ENCODE measurements at places on chromosomes 7 and 10. TPM values are rescaled to one million over a fixed set of nuclear protein-coding genes. Genes with fewer than 3 reads are reported as not detected.

PRKAR2B gene
- total RNA-seq = 3.7 TPM

ATOH7 gene
- total RNA-seq = not detected

SFRP4 gene
- total RNA-seq = 0.10 TPM

VWC2 gene
- not detected for total RNA-seq

SVIL gene
- total RNA-seq = 23.7 TPM

AKR1E2 gene
- 18.0 TPM for total RNA-seq

GRK5 gene
- total RNA-seq = 2.9 TPM

CALHM1 gene
- not detected for total RNA-seq

PON3 gene
- total RNA-seq = not detected

LCOR gene
- total RNA-seq = 13.0 TPM

MBL2 gene
- not detected for total RNA-seq

DNA sequence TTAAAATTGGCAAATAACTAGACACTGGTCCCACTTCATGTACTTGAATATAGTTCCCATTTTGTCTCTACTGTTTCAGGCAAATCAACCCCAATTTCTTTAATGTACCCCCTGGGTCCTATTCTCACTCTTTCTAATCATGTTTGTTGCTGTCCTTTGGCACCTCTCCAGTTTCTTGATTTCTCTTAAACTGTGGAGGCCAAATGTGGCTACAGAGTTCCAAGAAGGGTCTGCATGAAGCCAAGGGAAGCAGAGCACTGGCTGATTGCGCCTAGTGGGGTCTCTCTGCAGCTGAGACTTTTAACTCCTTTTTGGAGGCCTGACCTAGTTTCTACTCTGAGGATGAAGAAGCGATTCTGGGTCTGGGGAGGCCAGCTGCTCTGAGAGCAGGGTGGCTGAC, 6.7 kb upstream of the ADAM12 start:
- DNase-seq = no peak

- DNase-seq = no peak
Measured at GRCh38 chr7:27295236-27295635, 52.6 kb downstream of the EVX1 start.

DNA sequence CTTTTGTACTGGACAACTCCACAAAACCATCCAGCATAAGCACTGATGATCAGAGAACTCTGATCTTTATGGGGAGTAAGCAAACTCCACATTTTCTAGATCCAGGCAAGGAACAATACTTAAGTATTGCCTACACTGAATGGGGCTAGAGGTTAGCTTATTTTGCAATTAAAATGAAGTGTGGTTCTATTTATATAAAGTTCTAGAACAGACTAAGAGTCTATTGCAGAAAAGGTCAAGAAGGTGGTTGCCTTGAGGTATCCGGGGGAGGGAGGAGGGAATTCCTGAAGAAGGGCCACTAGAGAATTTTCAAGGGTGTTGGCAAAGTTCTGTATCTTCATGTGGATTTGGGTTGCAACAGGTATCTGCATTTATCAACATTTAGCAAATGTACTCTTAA, 477.9 kb downstream of the PLXNA4 start:
- DNase-seq = no peak

DNA sequence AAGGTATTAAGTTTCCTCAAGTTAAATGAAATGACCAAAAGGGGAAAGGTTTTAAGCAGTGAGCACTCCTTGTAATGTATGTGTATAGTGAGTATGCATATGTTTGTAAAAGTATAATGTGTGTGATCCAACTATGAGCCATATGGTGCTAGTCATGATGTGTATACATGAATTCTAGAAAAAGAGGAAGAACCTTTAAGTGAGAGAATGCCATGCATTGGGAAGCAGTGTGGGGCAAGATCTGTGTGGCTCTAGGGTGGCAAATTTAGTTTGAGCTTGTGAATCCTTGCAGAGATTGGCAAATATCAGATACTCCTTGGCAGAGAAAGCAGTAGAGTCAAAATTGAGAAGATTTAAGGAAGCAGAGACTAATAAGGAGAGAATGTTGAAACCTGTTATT, 435.0 kb downstream of the AUTS2 start:
- no peak for DNase-seq

- DNase-seq = no peak
Measured at GRCh38 chr7:157474685-157475084, 137.9 kb downstream of the DNAJB6 start.

GRCh38 chr10:34480345-34480744, 334.8 kb downstream of the PARD3 start:
- no peak for DNase-seq

DNA sequence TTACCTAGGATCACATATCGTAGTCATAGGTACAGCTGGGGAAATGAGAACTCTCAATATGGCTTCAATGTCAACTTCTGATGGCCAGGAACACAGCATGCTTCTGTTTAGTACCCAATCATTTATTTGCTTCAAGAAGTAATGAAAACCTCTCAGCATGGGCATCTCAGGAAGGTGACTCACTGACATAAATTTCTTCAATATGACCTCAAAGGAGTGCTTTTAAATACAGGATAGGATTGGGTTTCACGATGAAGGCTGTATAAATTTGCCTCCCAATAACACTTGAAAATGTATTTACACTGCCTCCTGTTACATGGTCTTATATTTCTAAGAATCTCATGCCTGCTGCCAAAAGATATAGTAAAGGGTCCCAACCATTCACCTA, 15.1 kb downstream of the ITGA8 start:
- DNase-seq = peak; percentile 31

DNA sequence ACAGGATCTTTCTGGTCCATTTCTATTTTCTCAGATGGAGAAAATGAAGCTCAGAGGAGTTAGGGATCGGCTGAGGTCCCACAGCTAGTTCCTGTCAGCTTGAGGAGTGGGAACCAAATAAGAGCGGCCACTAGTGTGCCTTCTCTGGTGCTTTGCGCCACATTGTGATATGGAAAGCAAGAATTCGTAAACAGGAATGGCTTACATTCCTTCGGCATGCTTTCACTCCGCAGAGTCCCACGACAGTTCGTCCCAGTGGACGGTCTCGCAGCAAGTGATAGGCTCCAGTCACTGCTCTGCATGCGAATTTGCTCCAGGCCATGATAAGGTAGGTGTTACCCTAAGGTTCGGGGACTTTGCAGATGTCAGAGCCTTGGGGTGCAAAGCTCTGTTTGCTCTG, 41.5 kb upstream of the PTF1A start:
- DNase-seq = no peak

DNA sequence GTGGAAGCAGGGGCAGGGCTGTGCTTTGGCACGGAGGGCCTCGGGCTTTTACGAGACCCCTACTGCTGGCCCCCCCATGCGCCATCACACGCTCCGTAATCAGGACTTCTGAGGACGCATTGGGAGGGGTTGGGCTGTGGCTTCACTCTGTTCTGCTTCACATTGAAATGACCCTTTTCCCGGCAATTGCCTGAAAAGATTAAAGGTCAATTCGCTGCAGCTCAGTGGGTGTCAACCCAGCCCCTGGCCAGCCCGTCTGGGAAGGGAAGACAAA, 41.7 kb upstream of the UBE3C start:
- no peak for DNase-seq

GRCh38 chr10:105844676-105845570, 1203.8 kb downstream of the SORCS3 start:
- DNase-seq = no peak

GRCh38 chr7:155361346-155361680, 63.6 kb downstream of the INSIG1 start:
- DNase-seq = no peak

DNA sequence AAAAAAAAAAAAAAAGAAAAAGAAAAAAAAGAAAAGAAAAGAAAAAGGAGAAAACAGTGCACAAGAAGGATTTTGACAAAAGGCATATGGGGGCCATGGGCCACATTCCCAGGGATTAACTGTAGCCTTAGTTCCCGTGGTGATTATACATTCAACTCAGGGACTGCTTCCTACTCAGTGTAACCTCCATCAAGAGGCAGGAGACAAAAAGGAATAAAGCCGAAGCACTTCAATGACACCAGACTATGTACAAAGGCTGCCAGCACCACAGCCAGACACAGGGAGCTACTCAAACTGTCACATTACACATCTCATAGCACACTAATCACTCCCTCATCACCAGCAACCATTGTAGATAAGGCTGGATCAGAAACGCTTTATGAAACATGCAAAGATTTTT, 5.1 kb upstream of the PMPCB start:
- no peak for DNase-seq

- DNase-seq = no peak
Measured at GRCh38 chr7:2259480-2259879, 17.5 kb downstream of the NUDT1 start.

GRCh38 chr10:1278306-1278705, 222.1 kb downstream of the WDR37 start:
- DNase-seq = no peak

DNA sequence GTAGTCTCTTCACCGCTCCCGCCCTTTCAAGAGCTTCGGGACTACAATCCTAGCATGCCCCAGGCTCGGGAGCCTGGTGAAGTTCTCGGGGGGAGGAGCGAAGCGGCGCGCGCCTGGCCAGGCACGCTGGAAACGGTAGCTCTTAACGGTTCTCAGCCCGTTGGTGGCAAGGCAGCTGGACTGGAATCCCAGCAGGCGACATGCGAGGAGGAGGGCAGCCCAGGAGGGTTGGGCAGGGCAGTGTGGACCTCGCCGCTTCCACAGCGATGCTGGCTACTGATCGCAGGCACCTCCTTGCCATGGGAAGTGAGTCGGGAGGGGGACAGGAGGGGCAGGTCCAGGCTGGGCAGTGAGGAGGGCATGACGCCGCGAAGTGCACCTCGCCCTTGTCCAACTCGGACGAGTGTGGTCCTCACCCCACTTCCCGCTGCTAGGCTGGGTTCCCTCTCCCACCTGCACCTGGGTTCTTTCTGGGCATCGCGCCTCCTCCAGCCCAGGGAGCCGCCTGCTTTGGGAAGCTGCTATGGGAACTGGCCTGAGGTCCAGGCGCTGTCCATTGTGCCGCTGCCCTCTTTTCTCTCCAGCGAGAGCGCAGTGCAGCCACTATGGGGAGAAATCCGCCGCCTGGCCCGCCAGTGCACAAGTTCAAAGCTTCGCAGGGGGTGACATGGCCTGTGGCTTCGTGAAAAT, 367.8 kb upstream of the NUPR2 start:
- no peak for DNase-seq

GRCh38 chr7:92693519-92693918, 103.3 kb upstream of the FAM133B start:
- DNase-seq = no peak

GRCh38 chr7:130493275-130493873, 1.5 kb downstream of the MEST start:
- DNase-seq = no peak

DNA sequence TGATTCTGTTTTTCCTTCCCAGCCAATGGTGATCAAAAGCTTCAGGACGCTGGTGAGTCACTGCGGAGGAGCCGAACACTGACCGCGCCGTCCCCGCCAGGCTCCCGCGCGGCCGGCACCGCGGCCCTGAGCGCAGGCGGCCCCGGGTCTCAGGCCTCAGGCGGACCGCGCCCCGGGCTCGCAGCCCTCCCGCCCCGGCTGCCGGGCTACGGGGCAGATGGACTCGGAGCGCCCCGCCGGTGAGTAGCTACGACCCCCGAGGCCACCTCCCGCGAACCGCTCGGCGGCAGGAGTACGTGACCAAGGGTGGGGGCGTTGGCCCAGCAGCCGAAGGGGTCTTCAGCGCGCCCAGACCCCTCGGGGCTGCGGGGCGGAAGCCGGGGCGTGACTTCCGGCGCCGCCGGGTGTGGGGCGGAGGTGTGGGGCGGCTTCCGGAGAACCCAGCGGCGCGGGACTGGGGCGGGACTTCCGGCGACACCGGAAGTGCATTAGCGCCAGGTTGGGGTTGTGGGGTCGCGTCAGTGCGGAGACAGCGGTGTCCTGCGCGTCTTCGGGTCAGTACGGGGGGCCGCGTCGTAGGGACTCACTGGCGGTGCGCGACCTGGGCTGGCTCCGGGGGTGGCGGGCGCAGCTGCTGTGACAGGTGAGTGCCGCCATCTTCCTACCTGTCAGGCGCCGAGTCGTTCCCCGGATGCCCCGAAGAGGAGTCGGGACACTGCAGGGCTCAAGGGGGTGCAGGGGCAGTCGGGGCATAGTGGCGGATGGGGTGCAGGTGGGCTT, at the start of gene WDR37:
Gene WDR37, plus strand, starts transcription at position 60 of the 780 bp plus-strand sequence. CDS start 15,771 bp downstream, outside the sequence.
- DNase-seq = peak; percentile 93

GRCh38 chr7:138886501-138886917, 88.5 kb upstream of the ATP6V0A4 start:
- DNase-seq = peak; percentile 79

DNA sequence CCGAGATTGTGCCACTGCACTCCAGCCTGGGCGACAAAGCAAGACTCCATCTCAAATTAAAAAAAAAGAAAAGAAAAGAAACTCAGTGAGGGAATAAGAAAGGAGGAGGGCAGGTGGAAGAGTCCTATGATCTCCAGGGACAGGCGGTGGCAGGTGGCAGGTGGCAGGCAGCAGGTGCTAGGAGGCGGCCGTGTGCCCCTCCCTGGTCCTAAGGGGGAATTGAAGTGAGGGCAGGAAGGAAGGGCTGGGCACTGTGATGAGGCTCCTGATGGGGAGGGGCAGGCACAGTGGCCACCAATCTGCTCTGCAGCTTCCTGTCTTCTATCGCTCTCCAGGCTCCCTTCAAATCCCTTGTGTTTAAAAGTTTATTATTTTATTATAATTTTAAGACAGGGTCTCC, 41.2 kb upstream of the UBE3C start:
- no peak for DNase-seq

GRCh38 chr10:32105782-32106382, 49.7 kb upstream of the KIF5B start:
- DNase-seq = no peak

- DNase-seq = peak; percentile 77
Measured at GRCh38 chr7:2260820-2261219, 18.8 kb downstream of the NUDT1 start.

DNA sequence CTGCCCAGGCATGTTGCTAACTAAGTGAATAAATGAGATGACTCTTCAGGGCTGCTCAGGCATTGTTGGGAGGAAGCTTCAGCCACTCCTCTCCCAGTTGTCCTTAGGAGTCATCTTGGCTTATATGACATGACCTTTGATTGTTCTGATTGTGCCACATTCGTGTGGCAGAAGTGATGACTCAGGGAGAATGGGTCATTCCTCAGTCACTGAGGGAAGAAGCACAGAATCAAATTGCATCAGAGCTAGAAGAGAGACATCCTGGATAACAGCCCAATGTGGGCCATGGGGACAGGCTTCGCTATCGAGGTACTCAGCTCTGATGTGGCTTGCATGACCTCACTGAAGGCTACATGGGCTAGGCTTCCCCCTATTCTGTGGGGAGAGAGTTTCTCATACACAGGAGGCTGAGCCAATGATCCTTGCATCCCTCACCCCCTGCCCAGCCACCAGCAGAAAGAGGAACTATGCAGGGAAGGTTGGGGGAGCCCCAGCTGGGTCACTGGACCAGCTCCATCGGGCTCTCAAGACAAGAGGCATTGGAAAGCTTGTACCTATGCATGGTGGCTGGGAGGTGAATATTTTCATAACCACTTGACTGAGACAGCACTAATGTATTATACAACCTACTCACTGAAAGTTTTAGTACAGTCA, 6.0 kb upstream of the HMX3 start:
- DNase-seq = peak; percentile 28

DNA sequence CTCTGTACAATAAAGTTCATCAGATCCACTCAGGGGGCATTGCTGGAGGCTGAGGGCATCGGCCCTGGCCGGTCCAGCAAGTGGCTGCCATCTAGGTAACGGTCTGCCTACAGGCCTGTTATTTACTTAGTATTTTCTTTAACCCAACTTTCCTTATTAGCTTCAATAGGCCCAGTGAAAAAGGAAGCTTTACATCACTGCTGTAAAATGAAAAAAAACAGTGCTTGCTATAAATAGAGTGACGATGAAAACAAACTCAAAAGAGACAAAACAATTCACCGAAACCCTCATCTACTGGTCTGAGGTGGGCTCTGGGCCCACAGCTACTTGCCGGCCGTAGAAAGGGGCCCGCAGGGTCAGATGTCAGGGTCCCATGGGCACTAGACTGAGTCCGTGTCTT, 192.5 kb downstream of the ELFN1 start:
- no peak for DNase-seq

GRCh38 chr10:36116731-36117130, 474.6 kb upstream of the FZD8 start:
- no peak for DNase-seq
